NCI-H748 treated with DMSO at 0.1 percent for 48 hours (cell line): ENCODE measurements at places on chromosomes 4 and X.

GRCh38 chr4:55304303-55304702 lies 41.7 kb upstream of the SRD5A3 start:
- DNase-seq, result no peak

- no peak for DNase-seq
These were observed 39.5 kb upstream of the SMIM10L2A start for GRCh38 chrX:135382260-135382659.

DNA sequence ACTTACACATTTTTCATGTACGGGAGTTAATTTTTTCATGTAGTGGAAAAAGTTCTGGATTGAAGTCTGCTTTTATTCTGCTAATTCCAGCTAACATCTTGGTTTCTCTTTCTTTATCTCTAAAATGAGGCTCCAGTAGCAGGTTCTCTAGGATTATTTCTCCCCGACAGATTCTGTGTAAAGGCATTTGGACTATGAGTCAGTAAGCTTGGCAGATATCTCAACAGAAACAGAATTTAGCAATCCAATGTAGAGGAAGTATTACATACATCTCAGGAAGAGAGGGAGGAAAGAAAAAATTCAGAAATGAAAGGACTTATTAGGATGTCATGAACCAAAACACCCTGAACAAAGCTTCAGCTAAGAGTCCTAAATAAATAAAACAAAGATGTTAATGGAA lies 1682.3 kb upstream of the TENM3 start:
- DNase-seq, result no peak

DNA sequence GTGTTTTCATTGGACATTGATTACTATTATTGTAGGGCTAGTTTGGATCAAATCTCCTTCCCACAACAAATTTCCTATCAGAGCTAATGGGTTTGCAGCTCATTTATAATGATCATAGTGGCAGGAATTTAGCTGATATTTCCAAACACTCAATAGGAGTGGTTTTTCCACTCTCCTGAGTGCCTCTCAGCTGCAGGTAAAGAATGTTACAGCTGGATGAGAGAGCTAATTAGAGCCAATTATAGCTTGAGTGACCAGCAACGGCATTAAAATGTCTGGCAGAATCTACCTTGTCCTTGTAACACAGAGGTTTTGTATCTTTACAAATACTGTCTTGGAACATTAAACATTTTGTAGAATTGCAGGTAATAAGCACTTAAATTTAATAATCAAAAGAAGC lies 602.8 kb upstream of the EPHA5 start:
- DNase-seq, result no peak

DNA sequence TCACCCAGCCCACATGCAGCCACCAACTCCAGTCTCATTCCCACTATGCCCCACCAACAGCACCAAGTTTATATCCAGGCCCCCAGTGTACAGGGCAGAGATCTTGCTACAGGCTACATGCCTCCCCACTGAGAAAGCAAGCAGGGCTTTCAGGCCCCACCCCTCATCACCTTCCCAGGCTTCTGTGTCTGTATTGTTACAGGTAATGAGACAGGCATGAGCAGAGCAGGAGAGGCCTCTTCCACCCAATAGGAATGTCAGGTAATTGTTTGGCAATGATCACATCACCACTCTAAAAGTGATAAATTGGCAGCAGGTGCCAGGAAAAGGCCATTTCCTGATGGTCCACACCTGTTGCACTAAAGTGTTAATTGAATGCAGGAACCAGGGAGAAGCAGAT lies 102.5 kb downstream of the ZNF518B start:
- DNase-seq, result peak; percentile 71

DNA sequence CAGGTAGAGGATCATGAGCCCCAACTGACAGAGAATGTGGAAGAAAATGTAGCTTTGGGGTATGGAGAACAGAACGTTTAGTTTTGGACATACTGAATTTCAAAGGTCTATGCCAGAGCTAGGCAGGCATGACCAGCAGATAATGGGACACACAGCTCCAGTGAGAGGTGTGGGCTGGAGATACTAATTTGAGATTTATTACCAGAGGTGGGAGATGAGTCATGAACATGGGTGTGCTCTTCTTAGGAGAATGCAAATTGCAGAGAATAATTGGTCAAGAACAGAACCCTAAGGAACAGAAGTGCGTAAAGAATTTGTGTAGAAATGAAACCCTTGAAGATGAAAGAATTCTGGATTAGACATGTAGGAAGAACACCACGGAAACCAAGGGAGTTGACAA lies 125.2 kb downstream of the PACRGL start:
- no peak for DNase-seq

DNA sequence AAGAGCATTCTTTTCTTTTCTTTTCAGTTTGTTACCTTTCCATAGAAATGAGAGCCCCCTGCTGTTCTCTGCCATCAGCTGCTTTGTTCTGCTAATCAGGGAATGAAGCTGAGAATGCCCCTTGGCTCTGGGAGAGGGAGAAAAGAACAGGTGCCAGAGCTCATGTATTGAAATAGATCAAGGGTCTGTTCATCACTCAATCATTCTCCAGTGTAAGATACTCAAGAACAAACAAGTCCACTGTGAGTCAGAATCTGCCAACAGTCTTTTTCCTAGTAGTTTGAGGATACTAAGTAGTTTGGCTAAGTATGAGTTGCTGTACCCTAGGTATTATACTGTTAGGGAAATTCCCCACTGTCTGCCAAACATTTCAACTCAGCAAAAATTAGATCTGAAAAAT lies 144.3 kb downstream of the RTL3 start:
- DNase-seq, result no peak

- DNase-seq, result peak; percentile 33
These were observed 37.3 kb downstream of the ACOX3 start for GRCh38 chr4:8403173-8403753.

DNA sequence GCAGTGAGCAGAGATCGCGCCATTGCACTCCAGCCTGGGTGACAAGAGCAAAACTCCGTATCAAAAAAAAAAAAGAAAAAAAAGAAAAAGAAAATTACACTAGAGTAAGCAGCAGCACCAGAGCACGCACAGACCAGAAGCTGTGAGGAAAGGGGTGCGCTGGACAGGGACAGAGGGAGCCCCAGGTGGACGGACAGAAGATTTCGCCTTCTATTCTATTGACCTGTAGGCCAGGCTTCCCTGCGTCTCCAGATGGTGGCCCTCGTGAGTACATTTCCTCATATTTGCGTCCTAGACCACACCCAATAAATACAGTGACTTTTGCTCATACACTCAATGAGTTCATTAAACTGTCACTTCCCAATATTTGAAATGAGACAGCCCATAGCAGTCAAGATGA lies 19.1 kb downstream of the MTNR1A start:
- DNase-seq, result no peak

- no peak for DNase-seq
These were observed 11.6 kb upstream of the BMP2K start for GRCh38 chr4:78764498-78764961.

DNA sequence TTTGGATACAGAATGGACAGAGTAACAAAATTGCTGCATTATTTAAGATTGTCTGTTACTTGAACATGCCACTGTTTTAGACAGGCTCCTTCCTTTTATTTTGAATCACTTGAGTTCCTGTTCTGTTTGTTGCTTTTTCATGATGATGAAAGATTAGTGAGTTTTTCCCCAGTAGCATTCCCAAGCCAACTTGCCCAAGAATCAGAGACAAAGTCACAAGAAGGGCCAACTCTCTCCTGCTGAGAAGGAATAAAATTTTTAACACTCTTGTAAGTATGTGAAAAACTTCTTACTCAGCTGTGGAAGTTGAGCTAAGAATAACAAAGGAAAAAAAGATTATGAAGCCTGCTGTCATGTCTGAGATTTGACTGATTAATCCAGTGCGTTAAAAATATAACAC lies 104.2 kb downstream of the KLHL8 start:
- DNase-seq, result no peak

DNA sequence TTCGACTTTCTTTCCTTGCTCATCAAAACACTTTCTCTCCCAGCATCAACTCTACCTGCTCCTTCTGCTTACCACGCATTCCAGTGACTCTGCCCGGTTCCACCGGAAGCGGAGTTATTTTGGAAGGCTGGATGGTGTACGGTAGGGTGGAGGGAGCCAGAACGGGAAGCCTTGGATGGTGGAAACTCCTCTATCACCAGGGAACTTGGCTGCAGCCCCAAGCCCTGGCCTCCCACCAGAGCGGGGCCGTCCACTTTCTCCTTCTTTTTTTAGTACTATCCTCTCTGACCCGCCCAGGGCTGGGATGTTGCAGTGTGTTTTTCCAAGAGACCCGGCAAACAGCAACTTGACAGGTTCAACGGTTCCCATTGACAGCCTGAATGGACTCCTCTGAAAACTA lies 27.6 kb downstream of the ADGRG2 start:
- no peak for DNase-seq

GRCh38 chrX:118824173-118824730 lies 628 bp downstream of the ZCCHC12 start:
- DNase-seq, result no peak

DNA sequence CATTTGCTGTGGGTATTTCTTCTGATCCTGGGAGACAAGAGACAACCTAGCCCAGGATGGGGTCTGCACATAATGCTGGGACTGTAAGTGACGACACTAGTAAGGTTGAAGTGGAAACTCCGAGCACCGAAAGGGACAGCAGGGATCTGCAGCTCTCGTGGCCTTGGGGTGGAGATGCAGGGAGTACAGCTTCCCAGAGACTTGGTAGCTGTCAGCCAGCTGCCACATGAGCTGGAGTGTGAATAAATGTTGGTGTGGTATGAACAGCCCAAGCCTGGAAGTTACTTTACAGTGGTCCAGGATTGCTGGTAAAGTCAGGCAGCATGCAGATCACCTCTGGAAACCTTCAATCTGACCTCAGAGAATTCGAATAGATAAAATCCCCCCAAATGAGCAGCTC lies 97.6 kb downstream of the FAM193A start:
- no peak for DNase-seq

DNA sequence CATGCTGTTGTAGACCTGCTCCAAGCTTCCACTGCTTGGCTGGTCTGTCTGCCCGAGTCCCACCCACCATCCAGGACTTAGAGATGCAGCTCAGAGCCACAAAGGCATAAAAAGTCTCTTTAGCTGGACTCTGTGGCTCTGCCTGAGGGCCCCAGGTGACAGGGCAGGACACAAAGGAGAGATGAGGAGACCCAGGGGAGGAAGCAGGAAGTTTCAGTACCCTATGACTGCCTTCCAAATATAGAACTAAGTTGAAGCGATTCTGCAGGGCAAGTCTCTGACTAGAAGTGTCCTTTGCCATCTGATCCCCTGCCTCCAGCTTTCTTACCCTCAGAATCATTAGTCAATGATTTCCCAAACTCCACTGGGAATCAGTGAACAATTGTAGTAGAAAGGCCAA lies 11.2 kb upstream of the CXCR3 start:
- DNase-seq, result no peak

DNA sequence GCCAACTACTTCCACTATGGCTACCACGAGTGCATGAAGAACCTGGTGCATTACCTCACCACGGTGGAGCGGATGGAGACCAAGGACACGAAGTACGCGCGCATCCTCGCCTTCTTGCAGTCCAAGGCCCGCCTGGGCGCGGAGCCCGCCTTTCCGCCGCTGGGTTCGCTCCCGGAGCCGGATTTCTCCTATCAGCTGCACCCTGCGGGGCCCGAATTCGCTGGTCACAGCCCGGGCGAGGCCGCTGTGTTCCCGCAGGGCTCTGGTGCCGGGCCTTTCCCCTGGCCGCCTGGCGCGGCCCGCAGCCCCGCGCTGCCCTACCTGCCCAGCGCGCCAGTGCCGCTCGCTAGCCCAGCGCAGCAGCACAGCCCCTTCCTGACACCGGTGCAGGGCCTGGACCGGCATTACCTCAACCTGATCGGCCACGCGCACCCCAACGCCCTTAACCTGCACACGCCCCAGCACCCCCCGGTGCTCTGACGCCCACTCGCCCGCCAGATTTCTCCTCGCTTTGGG lies 2.1 kb downstream of the HELT start:
- peak; percentile 15 for DNase-seq

GRCh38 chr4:173252024-173252935 lies 81.9 kb downstream of the HMGB2 start:
- DNase-seq, result peak; percentile 84
